Coronary artery (tissue), 2 donors: ENCODE measurements at places on chromosomes 1 and 21.

DNA sequence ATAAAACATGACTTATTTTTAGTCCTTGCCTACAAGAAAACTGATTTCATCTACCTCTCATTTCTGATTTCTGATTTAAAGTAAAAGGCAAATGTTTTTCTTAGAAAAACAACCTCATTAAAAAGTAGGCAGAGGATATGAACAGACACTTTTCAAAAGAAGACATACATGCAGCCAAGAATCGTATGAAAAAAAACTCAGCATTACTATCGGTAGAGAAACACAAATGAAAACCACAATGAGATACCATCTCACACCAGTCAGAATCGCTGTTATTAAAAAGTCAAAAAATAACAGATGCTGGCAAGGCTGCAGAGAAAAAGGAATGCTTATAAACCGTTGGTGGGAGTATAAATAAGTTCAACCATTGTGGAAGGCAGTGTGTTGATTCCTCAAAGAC is 16.2 kb downstream of the ODR4 start:
- no peak for DNase-seq

- no peak for DNase-seq
These were observed 15.5 kb upstream of the MAP3K7CL start for GRCh38 chr21:29114765-29115500.

- peak; percentile 52 for DNase-seq
These were observed 547.4 kb downstream of the PTPRU start for GRCh38 chr1:29783508-29784275.

GRCh38 chr1:182080040-182080439 is 18.5 kb upstream of the ZNF648 start:
- no peak for DNase-seq

GRCh38 chr1:34671887-34672286 is 83.0 kb upstream of the GJB5 start:
- DNase-seq = no peak

DNA sequence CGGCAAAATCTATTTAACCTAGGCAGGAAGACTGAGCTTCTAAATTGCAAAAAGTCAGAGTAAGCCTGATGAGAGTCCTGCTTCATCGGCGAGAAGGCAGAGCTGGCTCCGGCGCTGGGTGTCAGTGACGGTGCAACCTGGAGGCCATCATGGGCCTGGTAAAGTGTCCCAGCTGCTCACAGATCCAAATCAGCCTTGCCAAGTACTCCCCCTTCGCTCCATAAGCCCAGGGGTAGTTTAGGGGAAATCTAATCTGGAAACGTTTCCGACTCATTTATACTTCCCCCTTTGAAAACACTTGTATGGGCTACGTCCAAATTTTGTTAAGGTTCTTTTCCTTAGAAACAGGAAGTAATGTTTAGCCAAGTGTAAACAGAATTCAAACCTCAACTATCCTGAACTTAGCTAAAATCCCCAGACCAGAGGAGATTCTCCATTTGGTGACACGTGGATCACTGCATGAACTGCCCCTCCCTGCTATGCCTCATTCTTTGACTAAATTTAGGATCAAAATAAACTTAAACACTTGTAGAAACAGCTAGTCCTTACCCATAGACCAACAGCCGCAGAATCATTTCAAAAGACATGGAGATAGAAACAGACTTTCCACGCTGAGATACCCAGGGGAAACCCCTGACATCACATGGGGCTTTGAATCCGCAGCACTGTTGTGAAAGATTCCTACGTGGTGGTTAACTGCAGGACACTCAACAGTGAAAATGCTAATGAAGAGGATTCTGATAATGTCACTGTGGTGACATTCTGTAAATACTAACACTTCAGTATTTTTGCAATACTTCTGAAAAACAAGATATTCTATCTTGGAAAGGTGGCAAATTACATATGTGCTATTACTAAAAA is 172.7 kb downstream of the TGFBR3 start:
- DNase-seq = no peak

DNA sequence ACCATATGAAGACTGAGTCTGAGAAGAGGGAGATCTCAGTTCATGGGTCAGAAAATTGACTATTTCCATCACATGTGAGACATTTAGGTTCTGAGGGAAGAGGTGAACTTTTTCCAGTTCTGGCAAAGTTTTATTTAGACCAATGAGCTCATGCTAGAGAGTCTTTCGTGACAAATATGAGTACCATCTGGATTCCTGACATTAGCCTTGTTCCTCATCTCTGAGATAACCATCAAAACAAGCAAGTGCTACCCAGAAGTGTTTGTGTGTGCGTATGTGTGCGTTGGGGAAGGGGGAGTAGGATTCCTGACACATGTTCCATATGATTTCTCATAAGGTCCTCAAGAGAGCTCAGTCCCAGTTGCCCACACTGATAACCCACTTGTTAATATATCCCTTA is 120.6 kb downstream of the FASLG start:
- no peak for DNase-seq
